Endodermal cell (in vitro differentiated cells): ENCODE measurements at places on chromosomes 5 and 9.
A peak's percentile ranks its signal among the peaks of the same experiment; 100 is the strongest.

GRCh38 chr9:93231121-93231694, 47.3 kb downstream of the WNK2 start:
- no peak for DNase-seq

- DNase-seq: no peak
Observed at GRCh38 chr5:33148076-33148513, 292.7 kb upstream of the TARS1 start.

DNA sequence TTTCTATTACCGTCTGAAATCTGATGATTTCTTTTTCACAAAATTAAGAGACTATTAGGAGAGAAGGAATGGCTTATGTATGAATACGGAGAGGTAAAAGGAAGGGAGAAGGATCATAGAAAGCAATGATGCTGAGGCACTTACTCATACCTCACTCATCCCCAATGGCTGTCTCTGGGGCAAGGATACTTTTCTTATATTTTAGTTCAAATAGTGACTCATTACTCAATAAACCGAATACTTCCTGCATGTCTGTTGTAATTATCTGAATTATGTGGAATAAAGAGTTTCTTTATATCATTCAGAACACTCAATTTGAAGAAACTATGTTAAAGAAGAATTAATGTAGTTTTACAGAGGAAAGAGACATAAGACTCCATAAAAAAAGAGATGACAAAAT, 284.5 kb upstream of the NUDT12 start:
- DNase-seq: no peak

GRCh38 chr9:27291292-27291691, 5.7 kb downstream of the EQTN start:
- no peak for DNase-seq

- DNase-seq: no peak
Observed at GRCh38 chr5:62231576-62231975, 74.4 kb upstream of the KIF2A start.

- peak; percentile 84 for DNase-seq
Observed at GRCh38 chr9:108543251-108543778, 312.5 kb downstream of the ACTL7B start.

DNA sequence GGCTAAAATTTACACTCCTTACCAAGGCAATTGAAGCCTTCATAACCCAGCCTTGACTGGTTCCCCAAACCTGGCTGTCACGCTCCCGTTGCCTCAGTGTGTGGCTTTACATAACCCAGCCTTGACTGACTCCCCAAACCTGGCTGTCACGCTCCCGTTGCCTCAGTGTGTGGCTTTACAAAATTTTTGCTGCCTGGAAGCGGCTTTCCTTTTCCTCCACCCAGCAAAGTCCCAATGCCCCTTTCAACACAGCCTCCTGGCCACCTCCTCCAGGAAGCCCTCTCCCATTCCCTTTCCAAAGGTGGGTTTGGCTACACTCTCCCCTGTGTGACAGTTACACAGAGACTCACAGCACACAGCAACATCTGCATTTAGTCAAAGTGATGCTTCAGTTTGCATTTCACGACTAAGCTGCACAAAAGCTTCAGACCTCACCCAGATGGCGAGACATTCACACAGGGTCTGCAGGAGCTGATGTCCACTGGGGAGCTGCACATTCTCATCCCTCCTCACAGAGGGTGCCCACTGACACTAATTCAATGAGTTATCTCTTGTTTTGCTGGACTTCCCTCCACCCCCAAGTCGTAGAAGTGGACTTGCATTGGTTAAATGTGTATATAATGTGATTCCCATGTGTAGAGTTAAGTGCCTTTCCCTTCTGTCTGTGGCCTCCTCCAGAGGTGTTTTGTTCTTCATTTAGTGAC, 156.6 kb upstream of the PHYKPL start:
- DNase-seq: peak; percentile 28

GRCh38 chr5:17808566-17808965, 174.3 kb downstream of the TAF11L14 start:
- no peak for DNase-seq

DNA sequence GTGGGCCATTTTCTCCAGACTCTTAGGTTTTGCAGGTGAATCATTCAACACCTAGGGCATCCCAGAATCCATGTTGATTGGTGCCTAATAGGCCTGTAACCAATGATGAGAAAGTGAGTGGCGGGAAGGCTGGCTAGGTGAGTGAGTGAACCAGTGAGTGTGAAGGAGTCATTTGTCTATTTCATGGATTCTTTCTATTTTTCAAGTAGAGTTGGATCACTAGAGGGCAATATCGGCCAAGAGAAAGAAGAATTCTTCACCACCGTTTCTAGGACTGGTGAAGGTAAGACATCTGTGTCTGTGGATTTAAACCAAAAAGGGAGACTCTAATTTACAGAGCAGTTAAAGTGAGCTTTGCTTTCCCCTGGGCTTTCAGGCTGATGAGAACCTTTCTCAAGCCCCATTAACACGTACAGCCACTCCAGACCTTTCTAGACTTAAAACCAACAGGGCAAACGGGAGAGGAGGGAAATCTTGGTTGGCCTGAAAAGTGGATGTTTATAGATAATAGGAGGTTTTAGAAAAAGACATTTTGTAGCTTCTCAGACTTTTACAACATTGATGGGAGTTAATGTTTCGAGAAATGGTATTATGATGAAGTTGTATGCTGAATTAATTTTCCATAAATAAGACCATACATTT, 114.3 kb upstream of the IL12B start:
- peak; percentile 70 for DNase-seq

GRCh38 chr5:91670563-91670962, 287.4 kb upstream of the ARRDC3 start:
- peak; percentile 76 for DNase-seq

DNA sequence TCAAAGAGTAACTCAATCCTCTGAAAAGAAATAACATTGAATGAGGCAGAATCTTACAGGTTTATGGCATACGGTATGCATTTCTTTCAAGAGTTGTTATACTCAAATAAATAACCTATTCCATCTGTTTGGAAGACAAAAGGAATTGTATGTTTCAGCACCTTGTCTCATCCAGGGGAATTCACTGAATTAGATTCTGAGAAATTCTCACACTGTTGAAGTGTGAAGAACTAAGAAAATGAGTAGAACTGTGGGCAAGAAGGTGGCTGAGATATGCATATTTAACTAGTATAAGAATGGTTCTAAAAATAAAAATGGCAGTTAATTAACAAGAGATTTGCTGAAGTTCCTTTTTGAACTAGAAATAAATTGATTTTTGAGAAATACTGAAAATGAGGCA, 279.3 kb upstream of the DAP start:
- DNase-seq: no peak

DNA sequence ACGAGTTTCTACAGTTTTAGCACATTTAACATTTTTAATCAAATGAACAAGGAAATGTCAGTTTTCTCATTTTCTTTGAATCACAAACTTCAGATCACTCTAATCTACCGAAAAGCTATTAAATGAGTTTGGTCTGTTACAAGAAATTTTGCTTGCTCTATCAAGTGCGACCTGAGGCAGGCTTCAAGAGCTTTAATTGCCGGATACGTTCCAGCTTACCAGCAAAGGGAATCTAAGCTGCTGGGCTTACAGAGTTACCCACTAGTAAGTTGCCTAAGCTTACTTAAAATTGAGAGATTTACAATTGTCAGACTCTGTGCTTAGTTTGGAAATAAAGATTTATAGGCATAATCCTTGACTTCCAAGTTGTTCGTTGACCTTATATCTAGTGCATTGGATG, 10.6 kb downstream of the SCGB3A1 start:
- no peak for DNase-seq
